ENCODE measurements at places on chromosomes 5 and 9.

DNA sequence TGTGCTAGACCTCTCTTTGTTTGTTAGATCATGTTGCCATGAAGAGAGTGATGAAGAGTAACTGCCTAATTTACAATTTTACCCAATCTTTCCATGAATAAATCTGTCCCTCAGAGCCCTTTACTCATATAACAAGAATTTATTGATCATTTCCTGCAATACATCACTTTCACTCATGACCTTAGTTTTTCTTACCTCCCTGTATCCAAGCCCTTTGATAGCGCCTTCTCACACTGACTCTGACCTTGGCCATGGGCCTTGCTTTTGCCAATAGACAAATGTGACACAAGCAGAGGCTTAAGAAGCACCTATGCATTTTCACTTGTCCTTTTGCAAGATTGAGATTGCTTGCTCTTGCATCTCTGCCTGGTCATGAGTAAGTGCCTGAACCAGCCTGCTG lies 288.1 kb downstream of the NNT start:
- no peak for DNase-seq

DNA sequence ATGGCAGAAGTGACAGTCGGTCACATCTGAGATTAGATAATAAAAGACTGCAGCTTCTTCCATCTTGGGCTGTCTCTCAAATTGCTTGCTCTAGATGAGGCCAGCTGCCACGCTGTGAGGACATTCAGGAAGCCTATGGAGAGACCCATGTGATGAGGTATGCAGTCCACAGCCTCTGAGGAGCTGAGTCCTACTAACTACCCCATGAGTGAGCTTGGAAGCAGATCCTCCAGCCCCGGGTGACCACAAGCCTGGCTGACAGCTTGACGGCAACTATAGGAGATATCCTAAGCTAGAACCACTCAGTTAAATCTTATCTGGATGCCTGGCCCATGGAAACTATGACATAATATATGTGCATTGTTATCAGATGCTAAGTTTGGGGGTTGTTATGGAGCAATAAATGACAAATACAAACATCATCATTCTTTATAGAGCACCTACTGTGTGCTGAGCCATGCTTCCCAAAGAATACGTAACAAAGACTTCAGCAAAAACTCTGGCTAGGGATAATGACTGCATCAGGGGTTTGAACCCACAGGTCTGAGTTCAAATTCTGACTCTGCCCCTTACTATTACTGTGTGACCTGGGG lies 26.7 kb downstream of the KCNV2 start:
- no peak for DNase-seq

- DNase-seq = no peak
Observed at GRCh38 chr5:32583582-32584232, 1.6 kb upstream of the SUB1 start.

DNA sequence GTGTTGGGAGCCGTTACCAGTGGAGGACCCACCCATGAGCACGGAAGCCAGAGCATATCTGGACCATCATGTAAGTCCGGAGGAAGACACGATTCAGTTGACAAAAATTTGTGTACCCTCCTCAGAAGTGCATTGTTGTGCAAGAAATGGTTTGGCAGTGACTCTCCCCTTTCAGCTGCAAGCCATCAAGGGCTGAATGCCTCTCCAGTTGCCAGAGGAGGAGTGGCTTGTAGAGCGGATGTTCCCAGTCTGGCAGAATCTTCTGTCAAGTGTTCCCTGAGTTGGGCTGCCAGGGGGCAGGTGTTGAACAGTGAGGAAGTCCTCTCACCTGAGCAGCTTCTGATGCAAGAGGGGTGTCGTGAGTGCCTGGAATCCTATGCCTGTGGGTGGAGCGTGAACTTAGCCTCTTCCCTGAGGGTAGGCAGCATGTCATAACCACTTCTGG lies 27.6 kb upstream of the CDKN2AIPNL start:
- DNase-seq = no peak

GRCh38 chr5:68515514-68515913 lies 300.0 kb downstream of the PIK3R1 start:
- no peak for DNase-seq

DNA sequence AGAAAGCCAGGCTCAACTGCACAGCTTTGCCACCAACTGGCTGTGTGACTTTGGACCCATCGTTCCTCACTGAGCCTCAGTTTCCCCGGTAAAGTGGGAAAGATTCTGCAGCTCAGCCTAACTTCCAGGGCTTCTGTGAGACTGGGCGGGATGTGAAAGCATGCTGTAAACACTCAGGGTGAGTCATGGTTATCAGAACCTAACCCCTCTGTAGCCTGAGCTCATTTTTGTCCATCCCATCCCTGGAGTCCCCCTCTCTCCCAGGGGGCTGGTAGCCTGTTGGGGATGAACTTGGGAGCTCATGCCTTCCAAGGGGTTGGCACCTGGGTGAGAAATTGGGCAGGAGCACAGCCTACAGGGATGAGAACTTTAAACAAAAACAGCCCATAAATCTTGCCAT lies 2.3 kb downstream of the CCDC69 start:
- no peak for DNase-seq

- DNase-seq = no peak
Observed at GRCh38 chr5:135508496-135509005, 27.2 kb downstream of the NEUROG1 start.

DNA sequence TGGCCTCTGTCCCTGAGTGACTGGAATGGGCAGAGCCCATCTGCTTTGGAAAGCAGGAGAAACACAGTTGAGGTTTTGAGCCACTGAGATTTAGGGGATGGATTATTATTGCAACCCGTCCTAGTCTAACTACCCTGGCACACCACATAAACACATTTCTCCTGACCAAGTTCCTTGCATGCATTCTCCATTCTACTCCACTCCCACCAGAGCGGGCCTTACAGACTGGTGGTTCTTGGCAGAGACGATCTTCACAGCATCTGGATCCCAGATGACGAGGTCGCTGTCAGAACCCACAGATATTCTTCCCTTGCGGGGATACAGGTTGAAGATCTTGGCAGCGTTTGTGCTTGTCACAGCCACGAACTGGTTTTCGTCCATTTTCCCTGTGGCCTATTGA lies 111.0 kb downstream of the DPYSL3 start:
- DNase-seq = no peak

DNA sequence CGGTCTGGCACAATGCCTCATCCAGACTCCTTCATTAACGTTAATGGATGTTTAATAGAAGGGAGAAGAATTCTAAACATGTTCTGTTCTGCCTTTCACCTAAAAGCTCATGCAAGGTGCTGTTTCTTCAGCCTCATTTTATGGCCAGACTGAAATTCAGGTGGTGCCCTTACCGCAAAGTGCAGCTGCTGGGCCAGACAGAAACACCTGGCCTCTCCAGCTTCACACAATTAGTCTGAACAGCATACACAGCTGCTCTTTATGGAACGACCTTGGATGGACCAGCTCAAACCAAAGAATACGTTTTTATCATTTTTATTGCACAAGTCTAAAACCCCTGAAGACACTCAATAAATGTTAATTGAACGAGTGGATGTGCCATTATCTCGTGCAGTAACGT lies 4.6 kb downstream of the SNCAIP start:
- DNase-seq = no peak

GRCh38 chr5:146560205-146560812 lies 44.3 kb upstream of the GPR151 start:
- DNase-seq = no peak

DNA sequence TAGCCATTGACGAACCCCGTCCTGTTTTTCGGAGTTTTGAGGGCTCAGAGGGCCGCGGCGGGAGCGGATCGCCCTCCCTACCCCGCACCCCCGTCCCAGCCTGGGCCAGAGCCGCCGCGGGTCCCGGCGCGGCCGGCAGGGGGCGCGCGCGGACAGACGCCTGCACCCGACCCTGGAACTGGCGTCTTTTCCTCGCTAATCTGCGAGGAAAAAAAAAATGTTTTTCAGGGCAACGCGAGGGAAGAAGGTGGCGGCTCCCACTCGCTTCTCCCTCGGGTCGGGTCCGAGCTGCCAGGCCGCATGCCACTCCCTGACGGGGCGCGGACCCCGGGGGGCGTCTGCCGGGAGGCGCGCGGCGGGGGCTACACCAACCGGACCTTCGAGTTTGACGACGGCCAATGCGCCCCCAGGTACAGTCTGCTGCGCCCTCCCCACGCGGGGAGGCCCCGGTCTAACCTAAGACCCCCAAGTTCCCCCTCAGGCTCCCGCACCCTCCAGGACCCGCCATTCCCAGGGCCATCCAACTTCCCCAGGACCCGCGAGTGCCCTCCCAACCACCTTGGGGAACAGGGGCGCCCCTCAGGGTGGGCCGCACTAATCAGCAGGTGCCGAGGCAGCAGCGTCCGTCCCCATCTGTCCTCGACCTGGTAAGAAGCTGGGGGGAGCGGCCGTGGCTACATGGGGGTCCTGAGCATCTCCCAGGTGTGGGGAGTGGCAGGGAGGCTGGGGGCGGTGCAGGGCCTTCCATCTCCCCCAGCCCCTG lies at the start of gene KCNT1:
KCNT1 (plus strand) TSS at position 227 of the 763 bp plus-strand sequence; CDS start at position 301, 74 bp downstream.
- DNase-seq = peak; percentile 9

DNA sequence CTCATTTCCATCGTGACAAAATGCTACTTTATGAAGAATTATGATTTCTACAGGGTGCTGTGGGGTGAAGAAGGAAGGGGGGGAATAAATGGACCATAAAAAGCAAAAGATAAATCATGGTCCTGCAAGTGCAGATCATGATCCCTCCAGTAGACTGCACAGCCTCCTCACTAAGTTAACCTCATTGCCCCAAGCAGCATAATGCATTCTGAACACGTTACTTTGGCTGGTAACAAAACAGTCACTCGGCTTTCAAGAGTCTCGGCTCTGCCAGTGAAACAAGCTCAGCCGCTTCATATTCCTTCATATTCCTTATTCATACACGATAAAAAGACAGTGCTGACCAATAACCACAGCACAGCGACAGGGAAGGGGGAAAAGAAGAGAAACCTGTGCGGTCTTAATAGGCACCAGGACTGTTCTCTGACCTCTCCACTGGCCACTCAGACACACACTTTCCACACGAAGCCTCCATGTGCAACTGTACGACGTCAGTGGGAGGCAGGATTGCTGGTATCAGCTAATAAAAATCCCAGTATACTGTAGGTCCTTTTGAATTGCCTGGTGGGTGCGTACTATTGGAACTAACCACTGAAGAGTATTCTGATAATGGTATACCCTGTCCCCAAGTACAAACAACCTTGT lies 60.5 kb downstream of the ANKH start:
- no peak for DNase-seq

All from Kasumi-1 (cell line).